NCI-H2171 (cell line): ENCODE measurements at places on chromosomes 6 and 20.

DNA sequence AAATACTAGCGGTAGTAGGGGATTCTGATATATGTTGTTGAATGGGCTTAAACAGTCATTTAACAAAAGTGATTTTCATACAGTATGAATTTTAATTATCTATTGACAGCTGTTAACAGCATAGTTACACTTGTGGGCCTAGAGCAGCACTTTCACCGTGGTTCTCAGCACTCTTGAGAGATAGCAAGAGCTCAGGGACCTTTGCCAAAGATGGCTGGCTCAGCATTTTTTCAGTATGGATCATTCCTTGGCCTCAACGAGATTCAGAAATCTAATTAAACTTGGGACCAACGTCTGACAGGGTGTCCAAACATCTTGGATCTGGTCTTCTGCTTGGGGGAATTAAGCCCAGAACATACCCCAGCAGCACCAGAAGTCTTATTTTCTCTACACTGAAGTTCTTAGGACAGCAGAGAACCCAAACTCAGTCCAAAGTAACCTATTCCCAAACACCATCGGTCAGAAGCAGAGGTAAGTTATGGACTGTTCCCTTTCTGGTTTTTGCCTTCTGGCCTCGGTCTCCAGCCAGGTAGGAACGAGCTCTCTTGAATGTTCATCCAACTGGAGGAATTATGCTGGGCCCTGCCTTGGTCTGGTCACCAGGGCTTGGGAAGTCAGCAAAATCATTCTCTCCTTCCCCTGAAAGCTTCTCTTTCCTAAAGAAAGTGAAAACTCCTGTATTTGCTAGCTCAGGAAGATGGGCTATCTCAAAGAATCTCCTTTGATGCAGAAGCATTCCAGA is 25.7 kb downstream of the PRPH2 start:
- no peak for DNase-seq

GRCh38 chr6:49636713-49637349 is at the start of gene RHAG:
RHAG (minus strand) TSS chr6:49636839; CDS start chr6:49636812, 27 bp downstream.
- DNase-seq, result no peak

DNA sequence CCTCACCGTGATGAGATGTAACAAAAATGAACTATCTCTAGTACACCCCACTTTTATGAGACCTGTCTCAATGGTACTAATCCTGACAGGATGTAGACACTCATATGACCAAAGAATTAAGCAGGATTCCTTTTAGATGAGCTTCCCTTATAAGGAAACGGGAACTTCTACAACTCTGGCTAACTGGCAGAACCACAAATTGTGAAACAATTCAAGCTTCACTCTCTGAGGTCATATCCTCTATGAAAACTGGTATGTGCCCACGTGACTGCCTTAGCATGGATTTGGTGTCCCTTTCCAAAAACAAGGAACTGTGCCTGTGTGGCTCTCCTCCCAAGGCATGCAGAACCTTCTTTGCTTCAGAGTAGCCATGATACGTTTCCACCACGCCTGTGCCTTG is 14.1 kb upstream of the CPNE5 start:
- no peak for DNase-seq

GRCh38 chr6:149248693-149249369 is 68.7 kb upstream of the TAB2 start:
- DNase-seq, result no peak

DNA sequence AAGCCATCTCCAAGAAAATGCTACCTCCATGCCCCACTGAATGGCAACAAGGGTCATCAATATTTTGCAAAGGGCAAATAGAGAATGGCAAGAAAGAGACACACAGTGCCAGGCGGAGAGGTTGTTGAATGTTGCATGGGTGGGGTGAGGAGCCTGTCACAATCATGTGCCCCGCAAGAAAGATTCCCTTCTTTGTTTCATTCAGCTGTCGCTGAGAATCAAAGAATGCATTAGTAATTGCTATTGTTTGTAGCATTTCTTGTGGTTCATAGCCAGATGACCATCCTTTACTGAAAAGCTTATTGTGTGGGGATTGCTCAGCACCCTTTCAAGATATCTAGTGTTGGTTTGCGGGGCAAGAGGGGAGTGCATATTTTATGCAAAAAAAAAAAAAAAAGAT is 166.5 kb upstream of the QKI start:
- DNase-seq, result no peak

DNA sequence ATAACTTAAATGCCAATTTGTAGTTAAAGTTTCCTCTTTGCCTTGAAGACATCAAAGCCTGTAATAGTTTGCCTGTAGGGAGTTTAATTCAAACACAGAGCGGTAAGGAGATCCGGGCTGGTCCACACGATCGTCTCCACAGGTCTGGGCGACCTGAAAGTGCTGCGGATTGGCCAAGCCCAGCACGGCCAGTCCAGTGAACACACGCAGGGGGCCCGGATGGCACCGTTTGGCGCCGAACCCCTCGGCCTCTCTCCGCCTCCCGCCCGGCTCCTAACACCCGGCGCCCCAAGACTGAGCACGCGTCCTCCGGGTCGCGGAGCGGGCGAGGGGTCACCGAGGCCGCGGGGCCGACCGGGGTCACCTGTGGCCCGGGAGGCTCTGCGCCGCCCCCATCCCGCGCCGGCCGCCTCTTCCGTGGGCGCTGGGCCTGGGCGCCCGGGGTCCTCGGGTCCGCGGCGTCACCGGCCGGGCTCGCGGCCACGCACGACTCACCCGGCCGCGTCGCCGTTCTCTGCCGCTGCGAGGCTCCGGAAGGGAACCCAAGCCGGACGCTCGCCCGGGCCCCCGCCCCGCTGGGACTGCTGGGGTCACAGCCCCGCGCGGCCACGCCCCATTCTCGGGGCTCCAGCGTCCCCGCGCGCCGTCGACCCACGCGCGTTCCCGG is 481 bp downstream of the SERPINB6 start:
- no peak for DNase-seq
